ENCODE measurements at places on chromosomes 3 and 15.

GRCh38 chr3:195794708-195795107, 17.0 kb downstream of the MUC4 start:
- no peak for DNase-seq

DNA sequence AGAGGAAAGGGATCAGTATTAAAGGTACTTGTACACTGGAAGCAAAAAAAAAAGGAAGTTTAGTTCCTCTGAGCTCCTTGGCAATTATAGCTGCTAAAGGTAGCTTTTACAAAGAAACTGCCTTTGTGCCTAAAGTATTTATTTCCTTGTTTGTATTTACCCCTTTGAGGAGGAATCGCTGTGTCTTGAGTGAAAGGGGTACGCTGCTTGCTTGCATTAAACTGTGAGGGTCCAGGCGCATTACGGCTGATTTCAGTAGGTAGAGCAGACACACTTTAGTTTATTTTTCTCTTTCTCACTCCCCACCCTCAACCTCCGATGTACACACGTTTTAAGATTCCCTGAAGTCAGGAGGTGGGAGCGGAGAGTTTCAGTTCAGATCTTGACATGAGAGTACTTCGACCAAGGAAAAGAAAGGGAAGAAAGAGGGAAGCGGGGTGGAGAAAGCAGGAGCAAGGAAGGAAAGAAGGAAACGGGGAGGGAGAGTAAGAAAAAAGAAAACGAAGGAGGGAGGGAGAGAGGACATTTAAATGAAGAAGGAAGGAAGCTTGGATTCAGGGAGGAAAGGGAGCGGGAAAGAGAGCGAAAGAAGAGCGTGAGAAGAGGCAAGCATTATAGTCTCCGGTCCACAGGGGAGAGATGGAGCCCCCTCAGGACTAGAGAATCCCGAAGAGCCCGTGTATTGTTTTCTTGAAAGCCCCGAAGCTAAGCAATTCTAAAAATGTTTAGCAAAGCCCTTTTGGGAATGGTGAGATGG, 1.2 kb upstream of the MME start:
- DNase-seq, result no peak

DNA sequence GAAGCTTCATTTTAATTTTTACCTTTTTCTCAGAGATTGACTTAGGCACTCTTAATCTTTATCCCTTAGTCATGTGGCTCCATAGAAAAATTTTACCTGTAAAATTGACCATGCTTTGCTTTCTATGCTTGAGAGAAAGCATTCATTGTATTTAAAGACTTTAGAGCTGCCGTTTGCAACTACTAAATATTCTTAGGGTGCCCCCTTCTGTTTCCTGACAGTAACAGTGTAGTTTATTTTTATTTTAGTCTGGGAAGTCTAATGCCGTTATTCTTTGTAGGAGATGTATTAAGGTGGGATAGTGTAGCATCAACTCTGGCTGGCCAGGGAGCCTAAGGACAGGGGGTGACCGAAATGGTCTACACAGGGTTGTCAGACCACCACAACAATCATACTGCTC, 84.5 kb upstream of the SYNPR start:
- DNase-seq, result no peak

GRCh38 chr3:87541723-87542122, 265.3 kb upstream of the POU1F1 start:
- DNase-seq, result no peak

DNA sequence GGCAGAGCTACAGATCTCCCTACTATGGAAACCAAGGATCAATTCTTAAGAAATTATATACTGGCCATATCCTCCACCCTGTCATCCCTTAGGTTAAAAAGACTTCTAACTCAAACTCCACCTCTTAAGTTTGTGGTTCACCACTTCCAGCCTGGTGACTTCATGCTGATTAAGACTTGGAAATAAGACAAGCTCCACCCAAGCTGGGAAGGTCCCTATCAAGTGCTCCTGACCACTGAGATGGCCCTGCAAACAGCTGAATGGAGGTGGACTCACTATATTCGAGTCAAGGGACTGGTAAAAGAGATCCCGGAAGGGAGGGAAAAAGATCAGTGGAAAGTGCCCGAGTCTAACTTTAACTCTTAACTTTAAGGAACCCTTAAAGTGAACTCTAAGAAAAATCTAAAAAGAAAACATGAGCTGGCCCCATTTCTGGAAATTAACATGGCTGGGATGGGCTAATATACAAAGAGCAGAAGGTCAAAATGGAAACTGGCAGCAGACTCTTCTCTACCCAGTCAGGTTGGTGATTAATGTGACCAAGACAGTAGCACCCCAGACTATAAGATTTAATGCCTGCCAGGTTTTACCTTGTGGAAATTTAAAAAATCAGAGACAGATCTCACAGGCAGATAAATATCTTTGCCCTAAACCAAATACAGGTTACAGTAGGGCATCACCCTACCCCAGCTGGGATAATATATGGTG, 43.9 kb downstream of the PPCDC start:
- no peak for DNase-seq

DNA sequence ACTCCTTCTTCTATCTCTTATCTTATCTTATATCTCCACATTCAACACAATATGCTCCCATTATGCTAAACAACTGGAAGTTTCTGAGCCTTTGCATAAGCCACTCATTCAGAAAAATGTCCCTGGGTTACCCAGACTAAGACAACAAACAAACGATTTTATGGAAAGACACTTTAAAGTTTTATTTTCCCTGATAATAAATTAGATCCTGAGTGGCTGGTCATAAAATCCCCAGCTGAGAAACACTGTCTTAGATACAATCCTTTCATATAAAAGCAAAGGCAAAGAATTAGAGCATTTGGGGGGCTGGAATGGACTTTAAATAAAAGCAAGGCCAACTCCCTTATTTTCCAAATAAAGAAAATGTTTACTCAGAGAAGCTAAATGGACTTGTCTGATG, 322.3 kb downstream of the GBE1 start:
- no peak for DNase-seq

DNA sequence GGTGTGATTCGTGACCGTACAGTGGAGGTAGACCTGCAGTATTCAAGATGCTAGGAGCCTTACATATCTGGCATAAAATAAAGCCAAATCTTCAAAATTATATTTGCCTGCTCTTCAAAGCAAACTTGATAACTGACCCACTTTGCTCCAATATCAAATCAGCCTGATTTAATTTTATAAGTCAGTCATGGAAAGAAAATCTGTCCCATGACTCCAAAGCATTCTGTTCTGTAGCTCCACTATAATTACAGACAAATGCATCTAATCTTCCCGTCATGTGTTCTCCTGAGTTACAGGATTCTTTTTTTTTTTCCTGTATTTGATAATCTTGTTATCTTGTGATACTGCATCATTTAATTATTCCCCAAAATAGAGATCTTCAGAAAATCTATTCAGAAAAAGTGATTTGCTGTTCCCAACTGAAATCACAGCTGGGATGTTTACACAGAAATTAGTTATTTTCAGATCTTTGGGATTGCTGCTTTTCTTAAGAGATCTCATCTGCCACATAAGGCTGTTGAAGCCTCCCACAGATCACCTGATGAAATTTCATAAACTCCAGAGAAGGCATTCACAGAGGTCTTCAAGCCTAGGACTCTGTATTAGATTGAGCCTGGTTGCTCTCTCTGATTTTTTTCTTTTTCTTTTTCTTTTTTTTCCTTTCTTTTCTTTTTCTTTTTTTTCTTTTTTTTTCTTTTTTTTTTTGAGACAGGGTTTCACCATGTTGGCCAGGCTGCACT, 27.2 kb downstream of the TIMP4 start:
- DNase-seq, result no peak

All from GM10248 (cell line).